ENCODE measurements at places on chromosomes 7 and 10.

- DNase-seq = no peak
Measured at GRCh38 chr10:91017198-91017597, 96.3 kb upstream of the ANKRD1 start.

- DNase-seq = no peak
Measured at GRCh38 chr7:85041605-85042216, 145.1 kb downstream of the SEMA3D start.

DNA sequence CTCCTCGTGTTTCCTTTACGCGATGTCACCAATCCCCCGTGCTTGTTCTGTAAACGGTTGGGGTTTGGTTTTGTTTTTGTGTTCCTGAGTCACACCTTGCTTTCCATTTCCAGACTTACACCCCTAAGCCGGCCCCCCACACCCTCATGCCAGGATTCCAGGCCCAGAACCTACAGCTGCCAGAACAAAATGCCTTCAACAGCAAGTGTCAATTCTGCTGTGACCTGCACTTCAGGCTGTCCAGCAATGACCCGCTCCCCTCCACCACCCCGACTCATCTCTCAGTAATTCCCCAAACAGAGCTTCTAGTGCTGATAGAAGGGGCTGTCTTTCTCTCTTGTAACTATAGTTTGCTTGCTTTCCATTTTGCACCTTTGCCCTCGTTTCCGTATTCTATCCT, 722.1 kb upstream of the CELF2 start:
- no peak for DNase-seq

- no peak for DNase-seq
Measured at GRCh38 chr7:98368716-98369115, 32.2 kb downstream of the BAIAP2L1 start.

GRCh38 chr10:116835658-116836057, 13.6 kb upstream of the ENO4 start:
- no peak for DNase-seq

DNA sequence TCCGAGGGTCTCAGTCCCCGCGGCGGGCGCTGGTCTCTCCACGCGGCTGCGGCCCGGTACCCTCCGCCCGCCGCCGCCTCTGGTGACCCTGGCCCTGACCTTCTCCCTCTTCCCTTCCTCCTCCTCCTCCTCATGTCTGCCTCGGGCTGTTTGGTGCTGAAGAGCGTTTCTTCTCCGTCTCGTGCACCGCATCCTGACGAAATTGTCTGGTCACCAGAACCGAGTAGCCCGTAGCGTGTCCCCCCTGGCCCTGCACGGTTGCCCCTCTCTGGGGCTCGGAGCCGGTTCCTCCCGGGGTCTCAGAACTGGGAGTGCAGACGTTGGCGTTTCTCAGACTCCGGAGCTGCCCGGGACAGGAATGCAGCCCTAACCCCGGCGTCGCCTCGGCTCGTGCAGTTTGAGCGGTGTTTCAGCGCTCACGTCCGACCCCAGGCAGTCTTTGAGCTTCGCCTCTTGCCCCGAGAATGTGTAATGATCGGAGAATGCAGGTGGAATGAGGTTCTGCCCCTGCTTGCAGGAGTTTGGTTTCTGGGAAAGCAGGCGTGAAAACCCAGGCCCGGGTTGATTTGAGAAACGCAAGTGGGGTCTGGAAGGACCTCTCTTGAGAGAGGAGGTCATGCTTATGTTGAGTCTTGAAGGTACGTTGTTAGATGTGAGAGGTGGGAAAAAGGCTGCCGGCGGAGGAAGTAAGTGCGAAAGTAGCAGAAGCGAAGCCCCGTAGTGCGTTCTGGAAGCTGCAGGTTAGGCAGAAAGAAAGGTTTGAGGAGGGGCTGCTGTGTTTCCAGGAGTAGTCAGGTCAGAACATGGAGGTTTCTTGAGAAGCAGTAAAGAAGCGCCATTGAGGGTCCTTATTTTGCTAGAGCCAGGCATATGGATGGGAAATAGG, 743 bp downstream of the RBM17 start:
- DNase-seq = no peak

GRCh38 chr10:78046711-78047269, 13.1 kb downstream of the RPS24 start:
- no peak for DNase-seq

- DNase-seq = no peak
Measured at GRCh38 chr7:30732606-30733005, 19.3 kb upstream of the INMT start.

GRCh38 chr10:98364432-98365102, 50.4 kb downstream of the PYROXD2 start:
- DNase-seq = no peak

- no peak for DNase-seq
Measured at GRCh38 chr7:142405122-142405765, 147.4 kb upstream of the PRSS58 start.

DNA sequence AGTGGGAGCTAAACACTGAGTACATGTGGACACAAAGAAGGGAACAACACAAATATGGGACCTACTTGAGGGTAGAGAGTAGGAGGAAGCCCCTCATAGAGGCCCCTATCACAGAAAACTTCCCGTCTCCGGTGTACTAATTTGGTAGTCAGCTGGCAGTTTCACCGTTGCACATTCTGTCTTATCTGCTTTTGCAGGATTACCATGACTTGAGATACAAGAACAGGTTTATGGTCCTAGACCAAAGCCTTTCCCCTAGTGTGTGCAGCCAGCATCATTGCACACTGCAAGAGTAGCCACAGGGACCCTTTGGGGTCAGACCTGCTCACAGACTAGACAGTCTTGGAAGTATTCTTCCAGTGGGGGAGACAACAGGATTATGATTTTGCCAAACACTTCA, 5.9 kb upstream of the IFIT1B start:
- DNase-seq = no peak

- DNase-seq = no peak
Measured at GRCh38 chr7:45088821-45089340, at the start of gene NACAD. Gene NACAD, minus strand, starts transcription at chr7:45088969. Its CDS starts 75 bp downstream, at chr7:45088894.

DNA sequence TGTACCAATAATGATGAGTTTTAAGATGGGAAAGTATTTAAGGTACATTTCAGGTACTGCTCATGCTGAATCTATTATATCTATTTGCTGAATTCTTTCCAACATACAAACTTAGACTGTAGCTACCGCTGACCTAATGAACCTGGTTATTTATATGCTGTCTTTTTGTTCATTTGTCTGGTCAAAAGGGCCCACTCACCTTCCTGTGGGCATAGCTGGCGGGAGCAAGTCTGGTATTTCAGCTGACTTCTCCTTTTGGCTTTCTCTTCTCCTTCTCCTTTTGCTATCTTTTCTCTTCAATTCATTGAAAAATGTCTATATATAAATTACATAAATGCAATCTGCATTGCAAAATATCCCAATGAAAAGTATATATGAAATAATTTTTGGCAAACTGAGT, 9.5 kb downstream of the PLXDC2 start:
- no peak for DNase-seq

DNA sequence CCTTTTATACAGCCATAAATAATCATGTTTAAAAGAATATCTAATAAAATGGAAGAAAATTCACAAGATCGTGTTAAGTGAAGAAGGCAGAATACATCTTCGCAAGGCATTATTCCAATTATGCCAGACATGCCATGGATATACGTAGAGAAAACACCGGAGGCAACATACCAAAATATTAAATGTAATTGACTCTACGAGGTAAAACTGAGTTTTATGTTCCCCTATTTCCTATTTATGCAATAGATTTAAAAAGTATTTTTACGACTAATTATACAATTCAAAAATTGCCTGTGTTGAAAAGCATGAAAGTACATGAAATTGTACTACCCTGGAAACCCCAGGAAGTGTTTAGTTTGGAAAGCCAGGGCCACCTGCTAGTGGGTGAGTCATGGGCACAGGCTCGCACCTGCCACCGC, 936 bp upstream of the REPIN1 start:
- DNase-seq = no peak

DNA sequence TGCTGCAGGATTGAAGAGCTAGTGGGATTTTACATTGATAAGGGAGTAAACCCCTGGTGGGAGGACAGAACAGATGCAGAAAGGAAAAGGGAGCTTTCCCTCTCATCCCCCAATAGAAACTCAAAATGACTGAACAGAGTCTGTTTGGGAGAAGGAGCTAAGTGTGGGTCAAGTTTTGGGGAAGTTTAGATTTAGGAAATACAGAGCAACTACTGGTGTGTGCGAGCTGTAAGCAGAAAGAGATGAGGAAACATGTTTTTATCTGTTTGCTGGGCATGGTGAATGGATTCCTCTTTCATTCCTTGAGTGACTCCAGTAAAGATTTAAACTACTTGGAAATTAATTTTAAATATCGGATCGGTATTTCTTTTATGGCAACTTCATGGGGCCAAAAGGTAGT, 132.7 kb downstream of the AOAH start:
- no peak for DNase-seq

DNA sequence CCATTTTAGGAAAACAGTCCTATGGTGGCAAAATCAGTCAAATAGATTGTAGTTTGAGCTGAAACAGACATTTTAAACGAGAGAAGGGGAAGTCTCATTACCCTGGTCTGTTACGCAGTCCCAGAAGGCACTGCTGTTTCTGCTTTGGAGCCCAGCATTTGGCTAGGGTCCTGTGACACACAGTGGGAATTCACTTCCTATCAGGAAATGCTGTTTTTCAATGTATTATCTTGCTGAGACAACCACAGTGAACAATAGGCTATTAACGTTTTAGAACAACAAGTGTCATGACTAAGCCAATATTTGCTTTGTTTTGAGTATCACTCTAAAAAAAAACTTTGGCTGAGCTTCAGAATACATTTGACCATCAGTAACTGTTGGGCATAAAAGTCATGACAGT, 74.1 kb downstream of the ADD3 start:
- no peak for DNase-seq

GRCh38 chr7:95045236-95045923, 138.0 kb downstream of the PPP1R9A start:
- no peak for DNase-seq

- no peak for DNase-seq
Measured at GRCh38 chr7:38411404-38411803, 138.0 kb upstream of the TARP start.

GRCh38 chr10:3082290-3082689, 14.9 kb downstream of the PFKP start:
- DNase-seq = no peak

DNA sequence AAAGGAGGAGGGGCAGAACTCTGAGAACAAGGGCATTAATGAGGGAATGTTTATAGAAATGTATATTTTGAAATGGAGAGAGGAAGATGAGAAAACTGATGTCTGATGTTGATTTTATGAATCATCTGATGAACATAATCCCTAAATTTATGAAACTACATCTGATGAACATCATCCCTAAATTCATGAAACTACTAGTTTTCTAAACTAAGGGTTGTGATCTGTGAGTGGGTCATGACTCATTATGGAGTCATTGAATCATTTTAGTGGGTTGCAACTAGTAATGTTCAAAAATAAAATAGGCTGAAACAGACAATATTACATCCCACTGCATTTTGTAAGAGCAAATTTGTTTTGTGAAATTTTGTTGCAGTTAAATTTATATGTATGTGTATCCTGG, 442.6 kb upstream of the TEX47 start:
- no peak for DNase-seq

- DNase-seq = no peak
Measured at GRCh38 chr10:324593-324992, 189.3 kb downstream of the ZMYND11 start.

DNA sequence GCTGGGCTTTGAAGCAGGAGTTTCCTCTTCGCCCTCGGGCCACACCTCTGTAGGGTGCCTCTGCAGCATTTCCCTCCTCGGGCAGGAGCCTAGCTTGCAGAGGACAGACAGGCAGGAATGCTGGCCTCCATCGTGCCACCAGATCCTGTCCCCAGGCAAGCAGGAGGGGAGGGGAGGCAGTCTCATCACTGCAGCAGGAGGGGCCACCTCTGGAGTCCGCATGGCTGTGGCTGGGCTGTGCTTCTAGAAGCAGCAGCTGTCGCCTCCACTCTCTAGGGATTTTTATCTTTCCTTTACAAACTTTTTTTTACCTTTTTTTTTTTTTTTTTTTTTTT, 181.4 kb downstream of the CUX1 start:
- DNase-seq = no peak

- DNase-seq = no peak
Measured at GRCh38 chr7:39709768-39710311, 86.5 kb downstream of the RALA start.
